ENCODE measurements at places on chromosomes 2 and 18.

DNA sequence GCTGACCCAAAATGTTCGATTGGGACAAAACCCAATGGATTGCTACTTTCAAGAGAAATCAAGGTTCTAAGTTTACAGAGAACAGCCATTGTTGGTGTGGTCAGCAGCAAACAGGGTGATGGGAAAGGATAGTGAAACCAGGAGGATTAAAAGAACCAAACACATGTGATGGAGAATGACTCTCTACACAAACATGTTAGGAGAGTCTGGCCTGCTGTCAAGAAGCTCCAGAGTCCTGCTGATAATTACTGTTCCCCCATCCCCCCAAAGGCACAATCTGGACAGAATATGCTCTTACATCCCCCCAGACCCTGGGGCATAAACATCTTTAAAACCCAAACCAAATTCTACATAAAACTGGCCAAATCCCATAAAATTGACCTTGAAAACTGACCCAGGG lies 32.0 kb upstream of the ACYP2 start:
- DNase-seq = no peak

DNA sequence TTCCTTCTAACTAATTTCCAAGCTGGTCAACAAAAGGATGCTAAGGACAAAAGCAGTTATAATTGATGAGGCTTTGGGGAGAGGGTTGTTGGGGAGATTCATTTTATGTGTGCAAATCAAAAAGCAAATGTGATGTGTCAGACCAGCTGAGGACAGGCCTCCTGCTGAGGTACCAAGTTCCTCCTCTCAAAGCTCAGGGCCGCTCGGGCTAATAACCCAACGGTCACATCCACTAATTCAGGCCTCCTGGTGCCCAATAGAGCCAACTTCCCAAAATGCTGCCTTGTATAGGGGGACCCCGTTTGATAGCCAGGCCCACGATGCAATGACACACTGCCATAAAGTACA lies 88.6 kb upstream of the RTN4 start:
- no peak for DNase-seq

- DNase-seq = no peak
These were observed 37.5 kb downstream of the TMEM37 start for GRCh38 chr2:119469131-119469530.

DNA sequence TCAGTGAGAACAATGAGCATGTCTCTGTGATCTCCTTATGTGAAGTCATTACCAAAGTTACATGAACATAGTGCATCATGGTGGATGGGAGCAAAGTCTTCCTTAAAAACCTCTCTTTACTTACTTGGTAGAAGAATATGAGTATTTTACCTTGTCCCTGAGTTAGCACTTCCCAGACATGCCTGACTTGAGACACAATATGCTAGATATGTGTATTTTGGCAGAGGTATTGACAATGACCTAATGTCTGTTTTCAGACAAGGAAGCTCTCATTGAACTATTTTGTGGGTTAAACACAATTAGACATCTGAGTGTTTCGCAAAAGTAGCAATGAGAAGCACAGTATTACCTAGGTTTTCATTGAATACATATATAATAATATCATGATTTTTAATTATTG lies 99.1 kb upstream of the MC4R start:
- no peak for DNase-seq

- DNase-seq = no peak
These were observed 1860.6 kb upstream of the PIK3C3 start for GRCh38 chr18:40094441-40094840.

DNA sequence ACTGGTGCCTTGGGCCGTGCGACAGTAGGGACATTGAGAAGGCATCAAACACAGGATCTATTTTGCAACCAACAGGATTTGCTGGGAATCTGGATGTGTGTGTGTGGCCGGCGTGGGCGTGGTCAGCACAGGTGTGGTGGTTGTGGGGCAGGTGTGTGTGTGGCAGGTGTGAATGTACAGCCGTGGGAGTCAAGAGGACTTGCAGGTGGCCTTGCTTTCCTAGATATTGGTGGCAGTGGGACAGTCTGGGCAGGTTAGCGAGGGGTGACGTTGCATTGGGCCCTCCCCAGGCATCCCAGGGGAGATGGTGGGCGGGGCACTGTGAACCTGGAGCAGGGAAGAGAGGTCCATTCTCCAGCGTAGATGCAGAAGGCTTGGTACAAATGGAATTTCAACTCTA lies 3.2 kb upstream of the LIMS2 start:
- DNase-seq = no peak

GRCh38 chr2:8389431-8390108 lies 292.3 kb upstream of the ID2 start:
- DNase-seq = no peak

DNA sequence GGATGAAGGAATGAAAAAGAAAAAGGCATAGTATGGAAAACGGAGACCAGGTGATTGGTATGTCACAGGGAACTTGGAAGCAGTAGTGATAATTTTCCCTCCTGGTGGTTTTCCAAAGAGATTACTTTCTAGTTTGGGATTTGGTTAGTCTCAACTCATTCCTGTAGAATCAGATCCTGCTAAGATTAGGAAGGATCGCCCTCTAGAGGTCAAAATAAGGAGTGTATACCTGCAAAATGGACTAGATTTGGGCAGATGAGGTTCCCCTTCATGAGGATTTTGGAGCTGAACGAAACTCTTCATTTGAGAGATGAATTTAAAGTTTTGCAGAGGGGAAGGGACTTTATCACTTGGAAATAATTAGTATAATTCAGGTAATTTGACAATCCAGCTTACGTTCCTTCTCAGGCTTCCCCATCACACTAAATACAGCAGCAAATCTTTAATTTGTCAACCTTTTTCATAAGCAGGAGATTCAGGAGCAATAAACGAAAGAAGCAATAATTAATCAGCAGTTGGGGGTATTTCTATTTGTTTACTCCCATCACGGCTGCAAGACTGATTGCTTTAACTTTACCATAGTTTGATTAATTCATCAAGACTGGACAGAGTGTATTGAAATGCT lies 65.2 kb downstream of the CCDC195 start:
- no peak for DNase-seq

DNA sequence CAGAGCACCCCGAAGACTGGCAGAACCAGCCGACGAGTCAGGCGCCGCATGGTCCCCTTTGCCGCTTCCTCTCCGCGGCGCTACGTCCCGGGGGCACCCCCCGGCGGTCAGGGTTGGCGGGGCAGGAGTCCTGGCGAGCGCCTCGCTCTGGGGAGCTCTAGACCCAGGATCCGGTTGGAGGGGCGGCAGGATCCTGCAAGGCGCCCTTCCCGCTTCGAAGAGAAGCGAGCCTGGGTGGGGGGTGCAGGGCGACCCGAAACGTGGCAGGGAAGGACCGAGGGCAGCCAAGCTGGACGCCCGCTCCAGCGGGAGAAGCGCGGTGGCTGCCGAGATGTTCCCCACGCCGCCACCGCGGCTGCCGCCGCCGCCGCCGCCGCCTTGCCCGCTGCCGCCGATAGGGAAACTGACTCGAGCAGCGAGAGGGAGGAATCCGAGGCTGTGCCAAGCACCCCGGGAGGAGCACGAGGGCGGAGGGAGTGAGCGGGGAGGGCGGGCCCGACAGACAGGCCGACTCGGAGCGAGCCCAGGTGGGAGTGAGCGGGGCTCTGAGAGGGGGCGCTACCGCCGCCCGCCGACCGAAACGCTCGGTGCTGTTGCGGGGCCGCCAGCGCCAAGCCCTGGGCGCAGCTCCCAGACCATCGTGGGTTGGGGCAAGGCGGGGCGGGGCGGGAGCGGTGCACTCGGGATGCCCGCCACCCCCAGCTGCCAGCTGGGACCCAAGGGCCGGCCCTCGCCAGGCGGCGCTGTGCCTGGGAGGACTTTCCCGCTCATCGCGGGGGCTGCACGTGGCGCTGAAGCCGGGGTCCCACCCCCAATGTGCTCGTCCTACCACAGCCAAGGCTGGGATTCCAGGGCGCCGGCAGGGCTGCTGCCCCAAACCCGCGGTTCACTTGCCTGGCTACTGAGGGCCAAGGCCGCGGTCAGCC lies at the start of gene GALNT14:
Gene GALNT14 (minus strand): TSS at position 404 of the 926 bp plus-strand sequence. CDS start 354 bp downstream, at position 50.
- DNase-seq = no peak
